ENCODE measurements at places on chromosomes 1 and 21.

GRCh38 chr21:18495523-18495922 is 91.9 kb upstream of the TMPRSS15 start:
- DNase-seq, result no peak

DNA sequence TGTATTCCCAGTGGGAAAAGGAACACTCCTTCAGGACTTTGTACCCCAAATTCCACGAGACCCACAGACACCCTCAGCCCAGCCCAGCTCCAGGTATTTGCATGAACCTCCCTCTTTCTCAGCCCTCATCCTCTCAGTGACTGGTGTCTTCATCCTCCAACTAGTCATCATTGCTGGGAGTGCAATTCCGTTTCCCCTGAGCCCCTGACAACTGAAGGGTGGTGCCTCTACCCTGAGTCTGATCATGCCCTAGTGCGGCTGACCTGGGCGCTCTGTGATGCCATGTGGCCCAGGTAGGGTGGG is 3.8 kb upstream of the ZNF692 start:
- DNase-seq, result no peak

DNA sequence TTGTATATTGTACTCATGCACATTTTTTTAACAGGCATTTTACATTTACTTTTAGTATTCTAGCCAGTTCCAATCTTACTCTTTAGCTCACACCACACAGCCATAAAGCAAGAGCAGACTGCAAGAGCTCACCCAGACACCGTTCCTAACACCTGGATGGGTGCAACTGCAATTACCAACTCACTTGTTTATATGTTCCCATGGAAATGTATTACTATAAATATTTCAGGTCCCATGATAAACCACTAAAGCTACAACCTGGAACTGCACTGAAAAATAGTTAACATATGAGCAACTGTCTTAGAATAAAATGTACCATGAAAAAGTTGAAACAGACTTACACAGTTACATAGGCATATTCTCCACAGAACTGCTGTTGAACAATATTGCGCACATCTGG is 30.8 kb downstream of the USP48 start:
- DNase-seq, result no peak

DNA sequence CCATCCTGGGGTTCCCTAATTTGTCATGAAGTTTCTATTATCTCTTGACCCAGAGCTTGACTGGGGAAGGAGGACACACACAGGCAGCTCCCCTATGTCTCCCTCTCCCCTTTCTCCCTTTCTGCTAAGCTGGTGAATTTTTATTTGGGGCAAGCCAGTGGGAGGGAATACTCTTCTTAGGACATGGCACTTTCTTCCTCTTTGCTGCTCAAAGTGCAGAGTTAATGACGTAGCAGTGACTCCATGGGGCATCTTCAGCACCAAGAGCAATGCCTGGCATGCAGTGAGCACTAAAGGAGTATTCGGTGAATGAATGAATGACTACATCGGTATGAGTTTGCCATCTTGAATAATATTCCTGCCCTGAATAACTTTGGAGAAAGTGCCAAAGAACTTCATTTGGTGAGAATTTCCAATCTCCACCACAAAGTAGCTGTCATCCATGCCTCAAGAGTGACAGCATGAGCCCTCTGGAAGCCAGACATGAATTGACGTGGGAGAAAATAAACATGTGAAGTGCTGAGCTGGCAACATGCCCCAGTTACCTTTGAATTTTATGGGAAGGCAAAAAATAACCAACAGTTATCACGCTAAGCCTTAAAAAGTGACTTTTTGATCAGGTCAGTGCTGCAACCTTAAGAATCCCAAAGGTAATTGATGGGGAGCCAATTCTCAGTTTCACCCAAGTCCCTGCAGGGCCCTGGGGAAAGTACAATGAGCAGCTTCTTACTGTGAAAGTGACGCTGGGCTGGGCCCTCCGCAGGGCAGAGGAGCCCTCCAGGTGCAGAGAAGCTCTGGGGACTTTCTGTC is 22.1 kb upstream of the ATF3 start:
- DNase-seq, result no peak

DNA sequence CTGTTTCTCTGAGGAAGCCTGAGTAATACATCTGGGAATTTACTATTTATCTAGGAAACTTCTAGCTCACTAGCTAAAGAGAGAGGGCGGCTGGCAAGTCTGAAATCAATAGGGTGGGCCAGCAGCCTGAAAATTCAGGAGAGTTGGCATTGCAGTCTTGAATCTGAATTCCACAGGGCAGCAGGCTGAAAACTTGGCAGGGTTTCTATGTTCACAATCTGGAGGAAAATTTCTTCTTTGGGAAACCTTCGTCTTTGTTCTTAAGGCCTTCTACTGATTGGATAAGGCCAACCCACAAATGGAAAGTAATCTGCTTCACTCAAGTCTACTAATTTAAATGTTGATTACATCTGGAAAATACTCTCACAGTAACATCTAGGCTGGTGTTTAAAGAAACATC is 101.0 kb upstream of the COG2 start:
- DNase-seq, result no peak

DNA sequence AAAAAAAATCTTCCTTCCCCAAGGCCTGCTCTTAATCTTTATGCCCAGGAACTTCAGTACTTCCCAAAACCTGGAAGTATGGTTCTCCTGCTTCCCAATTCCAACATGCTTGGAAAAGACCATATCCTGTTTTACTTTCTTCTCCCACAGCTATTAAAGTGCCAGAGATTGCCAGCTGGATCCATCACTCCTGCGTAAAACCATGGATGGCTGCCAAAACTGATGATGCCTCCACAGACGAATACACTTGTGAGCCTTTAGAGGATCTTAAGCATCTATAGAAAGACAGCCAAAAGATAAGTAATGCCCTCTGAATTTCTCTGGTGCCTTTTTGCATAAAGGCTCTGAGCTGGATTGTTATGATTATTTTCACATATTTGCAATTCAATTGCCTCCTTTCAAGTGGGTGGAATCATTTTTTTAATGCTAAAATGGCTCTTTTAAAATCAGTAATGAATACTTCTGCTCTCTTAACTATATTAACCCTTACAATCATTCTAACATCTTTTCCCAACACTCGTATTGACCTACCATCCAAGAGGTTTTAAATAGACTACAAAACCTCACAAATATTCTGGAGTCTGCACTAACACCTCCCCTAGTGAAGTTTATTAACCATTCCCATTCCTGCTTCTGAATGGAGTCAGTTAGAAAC is 1807.8 kb downstream of the BRINP3 start:
- no peak for DNase-seq

DNA sequence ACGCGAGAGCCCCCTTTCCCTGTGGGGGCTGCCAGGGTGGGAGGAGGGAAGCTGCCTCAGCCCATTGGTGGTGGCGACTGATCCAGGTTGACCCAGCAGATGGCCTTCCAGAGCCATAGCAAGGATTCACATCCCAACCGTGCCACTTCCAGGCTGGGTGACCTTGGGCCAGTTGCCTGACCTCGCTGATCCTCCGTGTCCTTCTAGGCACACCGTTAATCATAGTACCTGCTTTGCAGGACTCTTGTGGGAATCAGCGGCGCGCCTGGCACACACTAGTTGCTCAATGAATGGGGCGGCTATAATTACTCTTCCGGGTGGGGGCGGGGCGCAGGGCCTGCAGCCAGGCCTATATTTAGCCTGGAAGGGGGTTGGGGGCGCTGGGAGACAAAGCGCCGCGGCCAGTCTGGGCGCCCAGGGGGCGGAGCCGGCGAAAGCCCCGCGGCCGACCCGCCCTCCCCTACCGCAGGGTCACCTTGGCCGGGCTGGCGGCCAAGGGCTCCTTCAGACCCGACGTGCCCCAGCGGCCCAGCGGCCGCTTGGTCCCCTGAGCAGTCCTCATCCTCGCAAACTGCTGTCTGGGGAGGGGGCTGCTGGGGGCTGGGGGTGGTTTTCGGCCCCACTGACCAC is 5.1 kb downstream of the HSPB7 start:
- no peak for DNase-seq

DNA sequence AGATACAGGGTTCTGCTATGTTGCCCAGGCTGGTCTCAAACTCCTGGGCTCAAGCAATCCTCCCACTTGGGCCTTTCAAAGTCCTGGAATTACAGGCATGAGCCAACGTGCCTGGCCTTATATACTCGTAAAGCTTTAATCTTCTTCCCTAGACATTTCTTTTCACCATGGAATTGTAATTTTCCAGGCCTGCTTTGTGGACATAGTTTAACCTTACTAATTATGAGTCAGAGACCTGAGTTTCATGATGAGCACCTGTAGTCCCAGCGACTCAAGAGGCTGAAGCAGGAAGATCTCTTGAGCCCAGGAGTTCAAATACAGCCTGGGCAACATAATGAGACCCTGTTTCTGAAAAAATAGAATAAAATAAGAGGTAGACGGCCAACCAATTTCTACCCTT is 12.3 kb downstream of the PATJ start:
- no peak for DNase-seq

- DNase-seq, result no peak
Observed at GRCh38 chr1:115364780-115365155, 26.7 kb upstream of the NGF start.

GRCh38 chr21:45153358-45154318 is 79.3 kb downstream of the ADARB1 start:
- no peak for DNase-seq

DNA sequence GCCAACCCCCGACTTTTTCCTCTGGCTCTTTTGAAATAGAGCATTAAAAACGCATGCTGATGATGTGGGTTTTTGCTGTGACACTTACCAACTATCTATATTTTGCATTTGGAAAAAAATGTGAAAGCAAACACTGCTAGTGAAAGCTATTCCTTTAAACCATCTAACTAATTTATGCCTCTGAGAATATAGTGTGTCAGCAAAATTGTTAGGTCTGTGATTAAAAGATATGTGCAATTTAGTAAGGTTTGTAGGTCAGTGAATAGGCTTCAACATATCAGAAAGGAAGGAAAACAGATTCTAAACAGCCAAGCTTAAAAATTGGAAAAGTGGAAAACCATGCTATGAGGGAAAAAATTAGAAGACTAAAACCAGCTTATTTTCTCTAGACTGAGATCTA is 1929.3 kb downstream of the NCAM2 start:
- DNase-seq, result no peak

- DNase-seq, result peak; percentile 76
Observed at GRCh38 chr1:224116131-224116530, 2.2 kb downstream of the FBXO28 start.

DNA sequence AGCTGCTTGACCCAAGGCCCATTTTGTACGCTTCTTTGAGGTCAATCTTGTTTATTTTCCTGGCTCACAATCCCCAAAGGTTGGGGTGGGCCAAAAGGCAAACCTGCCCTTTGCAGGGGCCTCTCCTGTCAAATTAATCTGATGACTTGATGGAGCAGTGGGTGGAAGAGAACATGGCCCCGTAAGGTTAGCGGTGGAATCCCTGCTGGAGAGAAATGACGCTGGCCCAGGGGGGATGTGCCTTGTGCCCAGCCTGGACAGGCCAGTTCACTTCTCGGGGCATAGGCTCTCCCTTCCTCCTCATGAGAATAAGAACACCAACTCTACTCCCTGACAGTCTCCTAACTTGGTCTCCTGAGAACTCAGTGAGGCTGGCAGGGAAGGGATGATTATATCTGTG is 40.5 kb downstream of the C1orf198 start:
- DNase-seq, result no peak

DNA sequence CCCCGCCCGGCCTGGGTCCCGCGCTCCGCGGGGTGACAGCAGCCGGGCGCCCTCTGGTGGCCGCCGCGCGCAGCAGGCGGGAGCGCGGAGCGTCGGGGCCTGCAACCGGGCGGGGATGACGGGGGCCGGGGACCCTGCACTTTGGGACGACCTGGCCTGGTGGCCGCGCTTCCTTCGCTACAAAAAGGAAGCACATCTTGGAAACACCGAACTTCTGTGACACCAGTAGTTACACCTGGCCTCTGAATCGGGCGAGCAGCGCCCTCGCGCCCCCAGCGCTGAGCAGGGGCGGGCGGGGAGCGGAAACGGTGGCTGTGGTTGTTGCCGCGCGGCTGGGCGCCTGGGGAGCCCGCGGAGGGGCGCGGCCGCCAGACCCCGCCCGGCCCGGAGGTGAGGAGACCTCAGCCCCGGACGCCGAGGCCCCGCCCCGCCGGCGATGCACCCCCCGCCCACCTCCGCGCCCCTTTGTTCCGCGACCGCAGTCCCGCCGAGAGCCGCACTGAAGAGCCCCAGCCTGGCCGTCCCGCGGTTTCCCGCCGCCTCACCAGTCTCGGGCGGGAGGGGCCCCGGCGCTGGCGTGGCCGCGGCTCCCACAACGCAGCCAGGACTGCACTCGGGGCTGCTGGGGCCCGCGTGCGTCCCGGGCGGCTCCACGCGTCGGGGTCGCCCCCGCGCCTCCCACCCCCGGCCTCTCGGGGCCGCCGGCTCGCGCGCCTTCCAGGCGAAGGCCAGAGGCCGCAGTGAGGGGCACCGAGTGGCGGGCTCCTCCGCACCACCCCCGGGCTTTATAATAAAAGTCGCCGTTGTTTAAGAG is 59.3 kb downstream of the H3-3A start:
- DNase-seq, result peak; percentile 72

GRCh38 chr1:71232786-71233185 is 152.0 kb upstream of the ZRANB2 start:
- no peak for DNase-seq

- DNase-seq, result no peak
Observed at GRCh38 chr1:171212607-171213351, 27.7 kb downstream of the FMO2 start.

GRCh38 chr1:202796670-202797069 is 11.6 kb downstream of the KDM5B start:
- DNase-seq, result no peak

- DNase-seq, result no peak
Observed at GRCh38 chr1:159925719-159926078, 392 bp upstream of the TAGLN2 start.

- no peak for DNase-seq
Observed at GRCh38 chr1:117209094-117209493, 1.6 kb downstream of the VTCN1 start.

DNA sequence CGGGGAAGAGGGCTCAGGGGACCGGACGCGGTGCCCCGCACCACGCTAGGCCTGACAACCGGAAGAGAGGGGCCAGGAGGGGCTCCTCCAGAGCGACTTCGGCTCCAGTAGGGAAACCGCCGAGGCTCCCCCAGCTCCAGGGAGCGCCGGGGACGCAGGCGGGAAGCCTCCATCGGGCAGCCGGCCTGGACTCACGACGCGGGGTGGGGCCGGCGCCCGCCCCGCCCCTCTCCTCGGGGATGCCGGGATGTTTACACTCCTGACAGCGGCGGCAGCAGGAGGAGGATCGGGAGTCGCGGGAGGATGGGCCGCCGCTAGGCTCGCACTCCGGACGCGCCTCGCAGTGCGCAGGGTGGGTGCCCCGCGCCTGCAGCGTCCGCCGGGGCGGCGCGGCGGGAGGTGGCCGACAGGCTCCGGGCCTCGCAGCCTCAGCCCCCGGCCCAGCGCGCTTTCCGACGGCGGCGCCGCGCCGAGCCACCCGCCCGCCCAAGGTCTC is at the start of gene NEK7:
Gene NEK7 (plus strand): TSS at position 254 of the 496 bp plus-strand sequence. CDS start 75,583 bp downstream, outside the sequence.
- DNase-seq, result peak; percentile 86

DNA sequence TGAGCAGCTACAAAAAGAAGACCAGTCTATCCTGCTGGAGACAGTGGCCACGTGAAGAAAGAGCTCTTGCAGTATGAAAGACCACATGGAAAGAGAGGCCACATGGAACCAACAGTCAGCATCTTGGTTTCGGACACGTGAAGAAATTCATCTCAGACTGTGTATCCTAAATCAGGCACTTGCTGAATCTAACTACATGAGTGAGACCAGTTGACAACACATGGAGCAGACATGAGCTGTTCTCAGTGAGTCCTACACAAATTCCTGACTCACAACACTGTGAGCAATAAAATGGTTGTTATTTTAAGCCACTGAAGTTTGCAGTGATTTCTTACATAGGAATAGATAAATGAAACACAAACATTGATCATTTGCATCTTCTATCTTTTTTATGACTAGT is 2.4 kb upstream of the TAF1A start:
- DNase-seq, result no peak
